ENCODE measurements at places on chromosomes 2 and 18.

DNA sequence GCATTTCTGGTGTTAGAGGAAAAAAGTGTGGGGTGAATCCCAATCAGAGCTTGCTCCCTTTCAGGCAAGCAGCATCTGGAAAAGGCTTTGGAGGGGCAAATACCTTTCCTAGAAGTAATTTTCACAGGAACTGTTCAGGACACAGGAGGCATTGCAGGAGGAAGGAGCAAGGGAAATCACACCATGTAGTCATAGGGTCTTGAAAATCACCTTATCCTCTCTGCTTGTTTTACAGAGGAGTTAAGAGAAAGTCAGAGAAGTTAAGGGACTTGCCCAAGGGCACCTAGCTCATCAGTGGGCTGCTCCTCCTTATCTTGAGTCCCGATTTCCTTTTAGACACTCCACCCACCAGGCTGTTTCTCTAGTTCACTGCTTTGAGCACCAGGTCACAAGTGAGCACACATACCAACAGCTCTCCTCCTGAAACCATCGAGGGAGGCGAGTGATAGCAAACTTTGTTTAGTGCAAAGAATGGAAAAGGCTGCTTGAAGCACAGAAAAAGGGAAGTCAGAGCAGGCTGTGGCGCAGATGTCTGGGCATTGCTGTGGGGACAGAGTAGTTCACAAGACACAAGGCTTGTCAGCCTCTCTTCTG lies 89.2 kb upstream of the CXCR4 start:
- DNase-seq: no peak

DNA sequence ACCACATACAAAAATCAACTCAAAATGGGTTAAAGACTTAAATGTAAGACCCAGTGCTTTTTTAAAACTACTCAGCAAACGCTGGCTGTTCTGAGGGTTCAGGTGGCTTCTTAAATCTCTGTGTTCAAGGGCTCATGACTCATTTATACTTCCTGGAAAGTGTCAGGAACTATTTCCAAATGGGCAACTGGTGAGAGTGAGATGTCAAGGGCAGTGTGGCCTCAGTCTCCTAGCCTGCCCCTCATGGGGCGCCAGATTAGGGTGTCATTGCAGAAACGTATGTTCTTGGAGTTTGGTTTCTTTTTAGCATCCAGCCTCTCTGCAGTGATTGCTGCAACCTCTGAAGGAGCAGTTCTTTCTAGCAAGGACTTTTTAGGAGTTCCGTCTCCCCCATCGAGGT lies 485.4 kb downstream of the TNS1 start:
- DNase-seq: no peak

DNA sequence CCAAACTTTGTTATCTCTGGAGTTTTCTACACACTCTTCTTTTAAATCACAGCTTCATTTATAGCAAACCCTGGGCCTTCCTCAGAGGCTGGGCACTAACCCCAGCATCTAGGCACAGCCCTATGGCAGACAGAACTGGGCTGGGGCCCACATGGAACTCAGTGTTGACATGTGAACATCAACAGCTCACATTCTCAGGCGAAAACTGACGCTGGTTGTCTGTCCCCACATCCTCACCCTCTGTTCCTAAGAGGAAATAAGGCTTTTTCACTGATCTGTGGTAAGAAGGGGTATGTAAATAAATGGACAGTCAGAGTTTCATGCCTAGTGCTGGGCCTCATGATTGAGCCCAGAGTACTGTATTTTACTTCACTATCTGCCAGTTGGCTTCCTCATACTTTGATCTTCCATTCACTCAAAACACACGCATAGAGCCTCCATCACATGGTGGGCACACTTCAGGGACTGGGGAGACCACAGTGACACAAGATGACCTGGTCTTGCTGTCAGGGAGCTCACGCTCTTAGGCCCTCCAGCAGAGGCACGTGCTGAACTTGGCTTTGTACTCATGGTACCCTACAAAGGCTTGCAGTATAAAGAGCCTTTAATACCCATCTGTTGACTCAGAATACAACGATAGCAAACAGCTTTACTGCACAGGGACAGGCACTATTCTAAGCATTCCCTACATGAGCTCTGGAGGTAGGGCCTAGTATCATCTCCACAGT lies 43.0 kb downstream of the EFEMP1 start:
- no peak for DNase-seq

GRCh38 chr18:74996996-74997395 lies 211.9 kb downstream of the PTGR3 start:
- no peak for DNase-seq

DNA sequence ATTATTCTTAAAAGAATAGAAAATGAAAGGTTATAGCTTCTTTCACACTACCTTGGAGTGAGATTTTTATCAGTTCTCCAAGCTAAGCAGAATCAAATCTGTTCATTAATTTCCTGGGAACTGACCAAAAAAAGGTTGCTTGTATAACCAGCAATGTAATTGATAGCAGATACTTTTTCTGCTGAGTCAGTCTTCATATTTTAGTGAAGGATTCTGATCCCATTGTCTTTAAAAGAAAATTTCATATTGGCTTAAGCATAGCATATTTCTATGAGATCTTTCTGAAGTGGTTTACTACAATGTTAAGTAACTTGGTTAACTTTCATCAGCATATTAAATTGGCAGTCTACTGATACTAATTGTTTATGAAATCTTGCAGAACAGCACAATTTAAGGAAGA lies 338.0 kb downstream of the TMX3 start:
- no peak for DNase-seq
